ENCODE measurements at places on chromosomes 3 and 15.

GRCh38 chr15:42141795-42142667 is 14.4 kb downstream of the PLA2G4F start:
- no peak for DNase-seq

DNA sequence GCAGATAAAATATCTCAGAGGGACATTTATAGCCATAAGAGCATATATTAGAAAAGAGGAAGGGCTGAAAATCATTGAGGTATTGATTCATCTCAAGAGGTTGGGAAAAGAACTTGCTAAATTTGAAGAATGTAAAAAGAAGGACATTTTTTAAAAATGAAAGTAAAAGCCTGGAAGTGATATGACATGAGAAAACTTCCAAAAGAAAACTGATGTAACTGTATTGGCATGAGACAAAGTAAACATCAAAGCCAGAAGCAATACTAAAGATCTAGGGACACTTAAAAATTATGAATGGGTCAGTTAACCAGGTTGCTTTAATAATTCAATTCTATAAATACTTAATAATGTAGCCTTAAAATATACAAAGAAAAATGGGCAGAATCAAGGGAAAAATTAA is 31.9 kb downstream of the CEP63 start:
- DNase-seq = no peak

DNA sequence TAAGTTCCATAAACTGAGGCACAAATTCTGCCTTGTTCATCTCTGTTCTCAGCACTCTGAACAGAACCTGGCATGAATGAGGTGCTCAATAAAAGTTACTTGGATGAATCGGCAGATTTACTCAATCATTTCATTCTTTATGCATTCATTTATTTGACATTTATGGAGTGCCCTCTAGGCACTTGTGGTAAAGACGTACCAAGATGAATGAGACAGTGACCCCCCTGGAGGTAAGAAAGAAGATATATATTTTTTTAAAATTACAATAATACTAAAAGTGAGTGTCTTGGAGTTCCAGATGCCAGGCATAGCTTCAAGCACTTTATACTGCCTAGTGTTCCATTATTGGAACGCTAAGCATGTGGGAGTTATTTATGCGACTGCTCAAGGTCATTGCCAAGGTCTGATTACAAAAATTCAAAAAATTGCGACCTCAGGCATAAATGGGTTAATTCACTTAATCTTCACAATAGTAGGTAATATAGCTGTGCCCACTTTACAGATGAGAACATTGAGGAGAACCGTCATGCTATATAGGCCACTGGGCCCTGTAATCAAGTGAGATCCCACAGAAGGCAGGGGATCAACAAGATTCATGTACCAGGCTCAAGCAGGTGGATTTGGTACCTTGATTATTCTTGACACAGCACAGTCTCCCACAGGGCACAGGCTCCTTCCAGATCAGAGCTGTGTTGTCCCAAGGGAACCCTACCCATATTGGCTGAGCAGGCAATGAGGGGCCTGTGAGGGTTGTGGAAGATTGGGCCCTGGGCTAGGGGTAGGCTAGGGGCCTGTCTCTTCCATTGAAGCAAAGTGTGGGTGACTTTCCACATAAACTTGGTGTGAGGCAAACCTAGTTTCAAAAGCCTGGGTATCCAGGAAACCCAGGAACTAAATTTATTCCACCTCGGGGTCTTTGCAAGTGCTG is 10.7 kb downstream of the XIRP1 start:
- peak; percentile 38 for DNase-seq

DNA sequence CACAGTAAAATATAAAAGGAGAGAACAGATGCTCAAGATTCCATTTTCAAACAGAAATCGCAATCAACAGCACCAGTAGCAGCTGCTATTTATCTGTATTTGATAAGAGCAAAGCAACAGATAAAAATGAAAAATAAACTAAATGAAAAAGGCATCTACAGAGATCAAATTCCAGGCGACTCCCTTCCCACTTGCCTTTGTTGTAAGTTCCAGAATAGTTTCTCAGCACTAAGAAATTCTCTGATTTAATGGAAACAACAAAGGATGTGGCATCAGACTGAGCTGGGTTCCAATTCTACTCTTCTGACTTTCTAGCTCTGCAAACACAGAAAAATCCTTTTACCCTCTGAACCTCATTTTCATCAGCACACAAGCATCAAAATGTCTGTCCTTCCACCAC is 110.8 kb upstream of the MME start:
- DNase-seq = no peak

- no peak for DNase-seq
These were observed 17.8 kb upstream of the IREB2 start for GRCh38 chr15:78420220-78420619.

GRCh38 chr3:178393146-178393545 is 143.1 kb upstream of the KCNMB2 start:
- DNase-seq = no peak

DNA sequence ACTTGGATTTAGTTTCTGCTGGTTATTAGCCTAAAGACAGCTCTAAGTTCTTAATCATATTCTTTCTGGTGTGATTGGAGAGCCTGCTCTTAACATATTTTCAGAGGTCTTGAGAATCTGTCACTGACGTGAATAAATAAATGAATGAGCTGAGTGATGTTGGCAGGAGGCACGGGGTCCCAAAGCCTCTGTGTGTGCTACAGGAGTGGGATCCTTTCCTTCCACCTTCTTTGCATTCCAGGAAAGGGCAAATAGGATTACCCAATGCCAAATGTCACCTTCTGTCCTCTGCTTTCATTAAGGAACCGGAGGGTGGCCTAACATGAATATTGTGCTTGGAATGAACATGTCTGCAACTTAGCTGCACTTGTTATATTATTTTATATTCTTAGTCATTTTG is 53.1 kb downstream of the CD47 start:
- DNase-seq = no peak

DNA sequence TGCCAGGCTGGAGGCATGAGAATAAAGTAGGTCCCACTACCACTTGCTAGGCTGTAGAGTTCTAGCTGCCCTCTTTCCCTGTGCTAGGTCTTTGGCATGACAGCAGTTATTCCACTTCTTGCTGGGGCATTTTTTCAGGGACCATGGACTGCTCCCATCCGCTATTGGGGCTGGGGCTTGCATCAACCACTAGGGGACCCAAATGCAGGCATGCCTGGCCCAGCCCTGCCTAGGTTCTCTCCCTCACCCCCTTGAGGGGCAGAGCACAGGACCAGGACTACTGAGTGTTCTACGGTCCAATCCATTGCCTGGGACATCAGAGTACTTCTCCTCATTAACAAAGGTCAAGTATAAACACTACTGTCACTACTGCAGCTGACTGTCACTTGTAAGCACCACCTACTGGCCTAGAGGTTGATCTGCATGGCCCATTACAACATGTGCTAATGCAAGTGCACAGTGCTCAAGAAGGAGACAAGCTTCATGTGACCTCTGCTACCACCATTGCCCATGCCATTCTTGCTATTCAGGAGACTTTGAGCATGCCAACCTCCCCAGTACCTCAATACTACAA is 270.5 kb downstream of the MBNL1 start:
- peak; percentile 47 for DNase-seq

DNA sequence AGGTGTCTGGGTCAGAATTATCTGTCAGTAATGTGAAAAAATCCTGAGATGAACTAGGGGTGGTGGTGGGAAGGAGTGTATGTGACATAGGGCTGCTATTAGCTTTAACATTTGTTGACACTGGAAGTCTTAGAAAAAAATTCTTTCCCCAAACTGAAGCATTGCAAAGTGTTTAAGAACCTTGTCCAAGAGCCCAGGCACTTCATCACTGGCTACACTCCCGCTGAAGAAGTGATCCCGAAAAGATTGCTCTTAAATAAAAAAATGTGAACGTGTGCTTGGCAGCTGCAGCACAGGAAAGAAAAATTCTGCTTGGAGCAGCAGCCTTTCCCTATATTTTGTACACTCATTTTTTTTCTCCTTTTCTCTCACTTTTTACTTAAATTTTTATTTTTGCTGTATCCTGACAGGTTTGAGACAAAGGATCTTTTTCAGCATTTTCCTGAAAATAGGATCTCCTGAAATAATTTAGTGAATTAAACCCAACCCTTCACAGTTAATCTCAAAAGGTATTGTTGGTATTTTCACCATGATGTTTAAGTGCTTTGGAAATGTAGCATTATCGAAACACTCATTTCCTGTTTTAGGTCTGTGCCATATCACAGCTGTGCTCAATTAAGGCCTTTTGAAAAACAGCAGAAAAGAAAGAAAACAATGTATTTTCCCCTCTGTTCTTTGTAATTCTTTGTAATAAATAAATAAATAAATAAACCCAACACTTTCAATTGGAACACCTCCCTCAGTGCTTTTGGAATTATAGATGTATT is 477.6 kb downstream of the ZNF385D start:
- no peak for DNase-seq

GRCh38 chr3:146218880-146219866 is 31.7 kb downstream of the PLSCR4 start:
- DNase-seq = peak; percentile 53

- DNase-seq = no peak
These were observed 80.0 kb upstream of the SPATA16 start for GRCh38 chr3:173221010-173221409.

DNA sequence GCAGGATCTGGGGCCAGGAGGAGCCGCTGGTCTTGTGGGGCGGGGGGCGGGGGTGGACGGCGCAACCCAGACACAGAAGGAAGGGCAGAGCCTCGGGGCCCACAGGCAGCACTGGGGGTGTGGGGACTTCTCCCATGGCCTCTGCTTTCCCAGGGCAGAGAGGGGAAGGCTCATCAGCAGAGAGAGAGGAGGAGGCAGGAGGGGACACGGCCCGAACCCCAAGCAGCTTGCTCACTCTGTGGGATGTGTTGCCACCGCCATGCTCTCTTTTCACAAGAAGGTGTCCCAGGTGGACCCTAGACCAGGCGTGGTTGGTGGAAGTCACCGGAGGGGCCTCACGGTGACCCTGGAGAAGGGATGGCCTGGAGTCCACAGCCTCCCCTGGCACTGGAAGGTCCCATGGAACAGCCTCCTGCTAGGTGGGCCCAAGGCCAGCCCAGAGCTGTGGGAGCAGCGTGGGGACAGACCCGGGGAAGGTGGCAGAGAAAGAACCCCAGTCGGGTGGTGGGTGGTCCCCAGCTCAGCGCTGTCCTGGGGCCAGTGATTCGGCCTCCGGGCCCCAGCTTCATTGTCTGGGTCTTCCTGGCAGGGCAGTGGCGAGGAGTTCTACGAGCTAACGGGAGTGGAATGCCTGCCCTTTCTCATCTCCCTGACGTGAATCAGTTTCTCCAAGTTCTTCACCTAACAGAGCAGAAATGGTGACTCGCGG is 46.8 kb upstream of the PCSK6 start:
- DNase-seq = no peak

GRCh38 chr15:85559530-85559929 is 179.1 kb downstream of the AKAP13 start:
- DNase-seq = no peak

GRCh38 chr3:57827757-57828156 is 71.6 kb downstream of the SLMAP start:
- DNase-seq = no peak

- DNase-seq = no peak
These were observed 20.4 kb downstream of the UACA start for GRCh38 chr15:70742928-70743327.

GRCh38 chr3:99172736-99173657 is 271.5 kb upstream of the DCBLD2 start:
- DNase-seq = peak; percentile 54

DNA sequence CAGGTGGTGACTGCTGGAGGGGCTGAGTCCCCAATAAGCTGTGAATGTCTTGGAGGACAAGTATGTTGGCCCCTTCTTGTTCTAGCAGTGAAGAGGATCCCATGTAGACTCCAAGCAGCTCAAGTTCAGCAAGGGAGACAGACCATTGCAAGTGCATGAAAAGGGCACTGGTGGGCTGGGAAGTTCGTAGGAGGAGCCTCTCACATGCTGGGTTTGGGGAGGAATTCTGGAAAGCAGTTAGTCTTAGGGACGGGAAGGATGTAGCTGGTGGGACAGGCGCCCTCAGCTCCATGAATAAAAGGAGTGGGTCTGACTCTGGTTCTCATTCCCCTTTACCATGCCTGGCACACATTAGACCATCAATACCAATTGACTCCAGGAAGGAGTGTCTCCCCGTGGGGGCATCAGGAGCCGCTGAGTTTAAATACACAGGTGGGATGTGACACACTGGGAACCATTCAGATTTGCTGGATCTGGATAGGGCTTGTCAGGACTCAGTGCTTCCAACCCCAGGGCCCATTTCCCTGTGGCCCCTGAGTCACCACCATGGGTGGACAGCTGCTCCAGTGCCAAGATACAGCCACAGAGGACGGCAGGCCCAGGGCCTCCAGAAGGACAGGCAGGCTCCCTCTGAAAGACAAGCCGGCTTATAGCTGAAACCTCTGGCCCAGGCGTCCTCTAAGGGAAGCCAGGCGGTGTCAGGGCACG is 552 bp upstream of the XYLB start:
- DNase-seq = no peak

DNA sequence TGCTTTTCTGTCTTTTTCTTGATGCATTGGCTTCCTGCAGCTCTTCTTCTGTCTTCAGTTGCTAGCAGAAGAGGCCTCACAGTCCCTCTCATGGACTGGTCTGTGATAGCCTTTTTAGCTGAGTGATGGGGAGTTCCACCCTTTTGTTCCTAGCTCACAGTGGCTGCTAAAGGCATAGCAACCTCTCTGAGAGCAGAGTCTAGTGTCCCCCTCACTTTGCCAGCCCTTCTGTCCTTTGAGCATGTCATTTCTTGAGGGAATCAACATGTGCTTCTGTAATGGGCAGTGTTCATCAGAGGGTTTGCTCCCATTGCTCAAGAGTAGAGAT is 44.4 kb downstream of the GAP43 start:
- DNase-seq = no peak

DNA sequence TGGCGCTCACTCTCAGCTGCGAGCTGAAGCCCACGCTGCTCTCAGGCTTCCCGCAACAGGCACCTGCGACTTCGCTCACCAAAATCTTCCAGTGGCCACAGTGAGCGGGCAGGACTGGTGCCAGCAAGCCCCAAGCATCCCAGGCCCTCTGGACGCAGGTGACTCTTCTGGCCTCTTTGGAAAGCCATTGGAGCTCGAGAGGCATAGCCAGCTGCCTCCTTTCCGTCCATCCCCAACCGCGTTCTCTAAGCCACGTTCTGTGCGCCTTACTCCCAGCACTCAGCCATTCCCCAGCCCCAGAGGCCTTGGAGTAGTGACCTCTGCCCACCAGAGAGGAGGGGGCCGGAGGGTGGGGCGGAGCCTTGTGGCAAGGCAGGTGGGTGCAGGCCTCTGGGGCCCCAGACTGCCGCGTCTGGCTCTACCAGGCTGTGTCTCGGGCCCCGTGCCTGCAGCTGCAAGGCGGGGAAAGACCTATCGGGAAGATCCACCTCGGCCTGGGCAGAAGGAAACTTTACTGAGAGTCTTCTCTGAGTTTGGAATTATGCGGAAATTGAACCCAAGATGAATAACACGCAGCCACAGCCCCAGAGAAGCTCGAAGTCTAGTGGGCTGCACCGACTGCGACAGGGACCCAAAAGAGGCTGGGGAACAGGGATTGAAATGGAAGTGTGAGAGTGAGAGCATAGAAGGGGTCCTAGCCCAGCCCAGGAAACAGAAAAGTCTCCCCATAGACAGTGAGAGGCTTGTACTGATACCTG is 3.6 kb upstream of the SOX14 start:
- no peak for DNase-seq

GRCh38 chr15:56342653-56343052 is 22.6 kb upstream of the TEX9 start:
- no peak for DNase-seq

GRCh38 chr15:96336108-96336595 is 5.7 kb downstream of the NR2F2 start:
- no peak for DNase-seq

- DNase-seq = peak; percentile 23
These were observed 562 bp downstream of the NEO1 start for GRCh38 chr15:73052653-73053397.

GRCh38 chr3:45564172-45564571 is 30.4 kb upstream of the LIMD1 start:
- no peak for DNase-seq

- DNase-seq = no peak
These were observed 98.9 kb downstream of the APBA2 start for GRCh38 chr15:28984421-28985315.

Data from hematopoietic multipotent progenitor cell treated with erythropoietin and hydrocortisone succinate and interleukin-3 and kit ligand, for 8 days (in vitro differentiated cells).